ENCODE measurements at places on chromosomes 3 and 15. TPM values are rescaled to one million over a fixed set of nuclear protein-coding genes. Genes with fewer than 3 reads are reported as not detected.

Gene GP9
- total RNA-seq: not detected

Gene RFX7
- total RNA-seq: 35.0 TPM

Gene KCNMB3
- total RNA-seq: 1.7 TPM

Gene CEMIP
- 0.17 TPM for total RNA-seq

Gene ASB14
- not detected for total RNA-seq

Gene GOLGA8S
- 0.30 TPM for total RNA-seq

Gene CDAN1
- total RNA-seq: 35.1 TPM

Gene GPR27
- 0.17 TPM for total RNA-seq

Gene MCCC1
- 27.0 TPM for total RNA-seq

Data from CD4-positive, alpha-beta memory T cell (primary cell).